ENCODE measurements at places on chromosomes 7 and 10.
A peak's percentile ranks its signal among the peaks of the same experiment; 100 is the strongest.

GRCh38 chr7:139889186-139889871, 60.3 kb downstream of the TBXAS1 start:
- no peak for DNase-seq

DNA sequence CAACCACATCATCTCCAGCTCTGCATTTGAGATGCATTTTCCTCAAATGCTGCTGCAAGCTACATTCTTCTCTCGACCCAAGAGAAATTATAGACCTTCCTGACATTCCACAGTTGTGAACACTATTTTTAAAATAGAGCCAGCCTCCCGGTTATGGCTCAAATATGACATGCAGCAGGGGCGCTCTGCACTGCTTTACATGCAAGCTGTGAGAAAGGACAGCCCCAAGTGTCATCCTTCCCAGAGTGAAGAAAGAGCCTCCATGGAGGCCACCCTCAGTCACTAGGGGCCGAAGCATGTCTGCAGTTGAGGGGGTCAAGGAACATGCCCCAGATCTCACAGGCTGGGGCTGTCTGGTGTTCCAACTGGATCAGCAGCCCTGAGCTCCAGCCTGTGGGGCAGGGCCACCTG, 63.9 kb upstream of the CHST15 start:
- no peak for DNase-seq

GRCh38 chr10:78981970-78982281, 86.8 kb upstream of the ZMIZ1 start:
- DNase-seq = no peak

GRCh38 chr7:130884437-130885417, 150.7 kb upstream of the KLF14 start:
- DNase-seq = no peak

GRCh38 chr7:128731184-128731583, 8.0 kb upstream of the CALU start:
- no peak for DNase-seq

GRCh38 chr10:9060314-9060713, 1005.8 kb downstream of the GATA3 start:
- DNase-seq = no peak

DNA sequence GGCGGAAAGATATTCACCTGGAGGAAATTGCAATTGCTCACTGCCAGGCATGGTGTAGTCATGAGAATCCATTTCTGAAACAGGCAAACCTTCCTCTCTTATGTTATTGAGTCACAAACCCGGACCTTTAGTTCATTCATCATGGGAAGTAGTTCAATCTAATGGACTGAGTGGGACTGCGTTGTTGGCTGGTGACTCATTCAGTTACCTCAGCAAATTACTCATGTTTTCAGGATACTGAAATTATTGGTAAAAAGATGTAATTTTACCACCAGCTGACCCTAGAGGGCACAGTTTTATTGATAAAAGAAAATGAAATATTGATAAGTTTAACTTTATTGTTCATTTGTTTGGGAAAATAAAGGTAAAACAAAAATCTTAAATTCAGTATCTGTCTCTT, 1194.4 kb upstream of the SORCS1 start:
- no peak for DNase-seq

GRCh38 chr10:31830887-31831286, 97.7 kb downstream of the ARHGAP12 start:
- no peak for DNase-seq

GRCh38 chr10:124680675-124681074, 63.5 kb downstream of the FAM53B start:
- DNase-seq = no peak

DNA sequence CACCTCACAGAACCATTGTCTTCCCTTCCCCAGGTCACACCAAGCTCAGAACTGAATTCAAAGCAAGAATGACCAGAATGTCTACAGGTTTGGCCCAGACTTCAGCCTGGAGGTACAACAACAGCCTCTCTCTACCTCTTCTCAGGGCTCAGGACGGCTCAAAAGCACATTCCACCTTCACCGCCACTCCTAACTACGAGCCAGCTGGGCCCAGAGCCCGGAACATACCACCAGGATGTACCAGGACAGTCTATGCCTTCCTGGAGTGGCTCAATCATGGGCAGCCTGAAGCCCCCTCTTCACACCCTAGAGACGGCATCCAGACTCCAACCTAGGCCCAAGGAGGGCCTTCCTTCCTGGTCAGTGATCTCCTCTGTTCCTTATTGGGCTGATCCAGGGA, 41.6 kb downstream of the ANXA8 start:
- DNase-seq = no peak

DNA sequence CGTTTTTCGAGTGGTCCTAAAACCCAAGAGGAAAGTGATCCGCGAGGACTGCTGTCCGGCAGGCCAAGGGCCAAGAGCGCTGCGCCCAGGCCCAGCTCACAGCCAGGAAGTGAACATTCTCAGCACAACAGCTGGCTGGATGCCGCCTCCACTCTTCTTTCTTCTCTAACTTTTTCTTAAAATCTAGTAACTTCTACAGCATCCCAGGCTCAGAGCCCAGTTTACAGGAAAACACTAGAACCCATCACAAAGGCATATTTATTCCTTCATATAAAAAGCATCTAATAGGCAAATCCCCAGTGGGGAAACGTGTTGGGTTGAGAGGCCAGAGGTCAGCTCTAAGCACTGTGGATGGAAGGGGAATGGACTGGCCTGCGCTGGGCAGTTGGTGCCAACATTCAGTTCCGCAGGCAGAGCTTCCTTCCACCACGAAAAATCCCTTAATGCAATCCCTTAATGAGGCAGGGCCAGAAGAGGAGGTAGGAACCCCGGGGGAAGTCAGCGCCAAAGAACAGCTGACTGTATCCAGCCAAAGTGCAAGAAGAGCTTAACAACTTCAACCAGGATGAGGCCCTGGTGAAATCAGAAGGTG, 74.8 kb downstream of the ZRANB1 start:
- DNase-seq = no peak

GRCh38 chr10:132096223-132096622, 30.5 kb downstream of the JAKMIP3 start:
- DNase-seq = no peak

DNA sequence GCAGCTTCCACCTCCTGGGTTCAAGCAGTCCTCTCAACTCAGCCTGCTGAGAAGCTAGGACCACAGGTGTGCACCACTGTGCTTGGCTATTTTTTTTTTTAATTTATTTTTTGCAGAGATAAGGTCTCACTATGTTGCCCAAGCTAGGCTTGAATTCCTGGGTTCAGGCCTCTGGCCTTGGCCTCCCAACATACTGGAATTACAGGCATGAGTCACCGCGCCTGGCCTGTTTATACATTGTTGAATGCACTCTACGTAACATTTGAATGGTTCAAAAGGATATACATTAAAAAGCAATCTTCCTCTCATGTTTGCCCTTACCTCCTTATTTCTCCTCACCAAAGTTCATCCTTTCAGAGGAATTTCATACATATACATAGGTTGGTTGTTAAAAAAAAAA, 7.2 kb upstream of the SNX10 start:
- DNase-seq = no peak

GRCh38 chr7:22110227-22110839, 164.6 kb upstream of the CDCA7L start:
- DNase-seq = peak; percentile 61

DNA sequence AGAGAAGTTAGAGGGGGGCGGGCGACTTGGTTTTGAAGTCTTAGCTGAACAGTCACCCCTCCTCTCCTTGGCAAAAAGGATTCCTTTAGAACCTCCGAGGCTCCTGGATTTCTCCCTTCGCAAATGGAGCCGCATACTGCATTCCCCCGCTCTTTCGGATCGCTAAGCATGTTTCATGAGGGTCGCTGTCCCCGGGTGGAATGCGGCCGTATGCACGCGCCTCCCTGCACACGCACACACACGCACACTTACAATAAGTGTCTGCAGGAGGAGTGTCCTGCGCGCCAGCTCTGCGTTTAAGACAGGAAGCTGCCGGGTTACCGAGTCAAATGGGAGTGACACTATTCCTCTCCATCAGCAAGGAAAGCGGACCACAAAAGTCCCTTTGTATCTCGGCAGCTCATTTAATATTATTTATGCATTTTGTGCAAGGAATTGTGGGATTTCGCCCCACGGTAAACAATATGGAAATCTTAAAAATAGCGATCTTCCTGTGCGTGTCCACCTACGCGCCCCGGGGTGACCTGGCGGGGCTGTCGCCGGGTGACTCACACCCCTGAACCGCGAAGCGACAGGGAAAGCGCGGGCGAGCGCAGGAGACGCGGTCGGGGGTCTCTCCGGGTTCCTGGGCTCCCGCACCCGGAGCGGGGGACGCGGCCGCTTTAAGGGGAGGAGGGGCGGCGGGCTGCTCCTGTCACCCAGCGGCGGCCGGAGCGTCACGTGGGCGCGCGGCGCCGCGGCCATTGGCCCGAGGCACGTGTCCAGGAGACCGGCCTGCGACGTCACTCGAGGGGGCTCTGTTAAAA, 988 bp upstream of the EN2 start:
- DNase-seq = no peak

GRCh38 chr7:23514755-23515154, 17.0 kb downstream of the TRA2A start:
- no peak for DNase-seq

DNA sequence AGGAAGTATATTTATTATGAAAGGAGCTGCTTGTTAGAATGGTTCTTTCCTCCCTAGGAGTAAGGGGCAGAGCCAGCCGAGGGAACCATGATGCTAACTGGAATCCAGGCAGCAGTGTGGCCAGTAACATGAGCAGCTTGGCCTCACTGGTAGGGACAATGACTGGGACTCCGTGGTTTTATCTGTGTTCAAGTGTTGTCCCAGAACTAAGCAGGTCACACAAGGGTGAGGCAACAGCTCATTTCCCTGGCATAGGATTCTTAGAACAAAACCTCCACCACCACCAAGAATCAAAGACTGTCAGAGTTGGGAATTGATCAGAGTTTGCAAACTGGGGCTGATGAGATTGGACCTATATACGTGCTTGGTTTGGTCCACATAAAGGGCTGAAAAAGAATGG, 138.9 kb upstream of the COBL start:
- no peak for DNase-seq

DNA sequence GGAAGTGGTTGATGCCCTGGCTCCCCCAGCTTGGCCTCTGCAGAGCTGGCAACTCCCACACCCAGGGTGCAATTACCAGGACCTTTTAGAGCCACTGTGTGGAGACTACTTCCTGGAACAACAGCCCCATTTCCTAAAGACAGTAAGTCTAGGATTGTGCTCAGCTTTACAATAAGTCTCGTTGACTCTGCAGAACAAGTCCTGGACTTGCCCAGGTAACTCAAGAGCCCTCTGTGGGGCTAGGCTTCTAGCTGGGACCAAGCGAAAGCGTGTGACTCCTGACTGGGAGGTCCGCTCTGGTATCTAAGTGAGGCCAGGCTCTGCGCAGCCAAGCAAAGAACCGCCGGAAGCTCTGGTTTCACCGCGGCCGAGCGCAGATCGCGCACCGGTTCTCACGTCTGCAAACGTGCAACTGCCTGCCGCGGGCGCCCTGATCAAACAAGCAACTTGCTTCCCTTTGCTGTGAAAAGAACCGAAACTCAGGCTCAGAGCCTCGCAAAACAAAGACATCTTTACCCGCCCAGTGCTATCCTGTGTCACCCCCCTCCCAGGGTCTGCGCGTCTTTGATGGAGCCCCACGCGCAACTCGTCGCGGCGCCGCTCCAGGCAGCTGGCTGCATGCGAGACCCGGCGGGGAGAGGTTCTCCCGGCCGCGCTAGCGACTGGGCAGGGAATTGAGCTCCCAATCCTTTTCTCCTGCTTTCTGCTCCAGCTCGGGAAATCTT, 4.4 kb upstream of the PDLIM1 start:
- no peak for DNase-seq

DNA sequence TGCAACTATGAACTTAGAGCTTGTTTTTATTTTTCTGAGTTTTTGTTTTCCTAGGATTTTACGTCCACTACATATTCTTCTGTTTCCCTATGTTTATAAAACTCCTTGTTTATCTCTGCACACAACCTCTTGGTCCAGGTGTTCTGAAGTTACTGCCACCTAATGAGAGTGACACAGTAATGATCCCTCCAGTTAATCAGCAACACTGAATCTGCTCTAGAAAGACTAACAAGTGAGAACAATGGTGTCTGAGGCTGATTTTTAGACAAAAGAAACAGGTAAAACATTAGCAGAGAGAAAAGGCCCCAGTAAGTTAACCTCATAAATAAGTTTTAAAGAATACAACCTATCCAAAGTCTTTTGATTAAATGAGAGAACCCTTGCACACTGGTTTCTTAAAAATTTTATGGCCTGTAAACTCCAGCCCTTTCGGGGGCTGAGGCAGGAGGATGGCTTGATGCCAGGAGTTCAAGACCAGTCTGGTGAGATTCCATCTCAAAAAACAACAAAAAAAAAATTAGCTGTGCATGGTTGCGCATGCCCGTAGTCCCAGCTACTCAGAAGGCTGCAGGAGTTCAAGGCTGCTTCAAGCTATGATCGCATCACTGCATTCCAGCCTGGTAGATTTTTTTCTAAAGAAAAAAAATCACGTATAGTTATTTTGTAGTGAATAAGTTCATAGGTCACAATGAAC, 397.6 kb downstream of the MAGI2 start:
- no peak for DNase-seq

DNA sequence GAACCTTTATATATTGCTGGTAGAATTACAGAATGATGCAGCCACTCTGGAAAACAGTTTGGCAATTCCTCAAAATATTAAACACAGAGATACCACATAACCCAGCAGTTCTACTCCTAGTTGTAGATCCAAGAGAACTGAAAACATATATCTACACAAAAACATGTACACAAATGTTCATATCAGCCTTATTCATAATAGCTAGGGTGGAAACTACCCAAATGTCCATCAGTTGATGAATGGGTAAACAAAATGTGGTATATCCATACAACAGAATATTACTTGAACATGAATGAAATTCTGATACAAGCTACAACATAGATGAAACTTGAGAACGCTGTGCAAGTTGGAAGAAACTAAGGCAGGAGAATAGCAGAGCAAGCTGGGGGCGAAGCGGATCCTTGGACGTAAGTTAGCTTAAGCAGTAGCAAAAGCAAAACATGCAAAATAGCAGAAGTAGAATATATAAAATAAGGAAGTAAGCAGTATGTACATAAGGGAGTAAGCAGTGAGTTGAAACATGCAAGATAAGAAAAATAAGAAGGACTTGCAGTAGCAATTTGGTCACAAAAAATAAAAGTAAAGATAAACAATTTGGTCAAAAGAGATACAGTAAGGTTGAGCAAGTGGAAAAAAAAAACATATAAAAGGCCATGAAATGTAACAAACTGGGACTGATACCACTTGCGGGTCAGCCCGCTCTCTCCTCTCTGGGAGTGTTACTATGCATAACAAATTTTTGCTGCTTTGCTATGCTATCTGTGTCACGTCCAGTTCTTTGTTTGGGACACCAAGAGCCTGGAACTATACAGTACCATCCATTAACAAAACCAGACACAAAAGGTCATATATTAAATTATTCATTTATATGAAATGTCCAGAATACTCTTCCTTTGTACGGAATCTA, 18.0 kb upstream of the HILPDA start:
- no peak for DNase-seq

GRCh38 chr10:119129721-119130120, 25.8 kb downstream of the DENND10 start:
- no peak for DNase-seq

DNA sequence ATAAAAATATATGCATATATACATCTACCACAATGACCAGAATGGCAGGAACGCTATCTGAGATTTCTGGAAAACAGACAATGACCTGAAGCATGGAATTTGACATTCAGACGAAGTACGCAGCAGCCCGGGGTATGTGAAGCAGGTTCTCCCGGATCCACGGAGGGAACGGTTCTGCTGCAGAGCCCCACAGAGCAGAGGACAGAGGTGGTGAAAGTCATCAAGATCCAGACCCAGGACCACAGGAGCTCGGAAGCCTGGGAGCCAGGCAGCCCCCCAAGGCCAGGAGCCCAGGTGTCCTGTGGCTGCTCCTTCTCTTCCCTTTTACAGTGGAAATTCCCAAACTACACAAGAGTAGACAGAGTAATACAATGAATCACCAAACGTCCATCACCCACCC, 42.1 kb upstream of the DNAAF5 start:
- DNase-seq = no peak

All from naive thymus-derived CD4-positive, alpha-beta T cell (primary cell).